ENCODE measurements at places on chromosomes 3 and 15.

DNA sequence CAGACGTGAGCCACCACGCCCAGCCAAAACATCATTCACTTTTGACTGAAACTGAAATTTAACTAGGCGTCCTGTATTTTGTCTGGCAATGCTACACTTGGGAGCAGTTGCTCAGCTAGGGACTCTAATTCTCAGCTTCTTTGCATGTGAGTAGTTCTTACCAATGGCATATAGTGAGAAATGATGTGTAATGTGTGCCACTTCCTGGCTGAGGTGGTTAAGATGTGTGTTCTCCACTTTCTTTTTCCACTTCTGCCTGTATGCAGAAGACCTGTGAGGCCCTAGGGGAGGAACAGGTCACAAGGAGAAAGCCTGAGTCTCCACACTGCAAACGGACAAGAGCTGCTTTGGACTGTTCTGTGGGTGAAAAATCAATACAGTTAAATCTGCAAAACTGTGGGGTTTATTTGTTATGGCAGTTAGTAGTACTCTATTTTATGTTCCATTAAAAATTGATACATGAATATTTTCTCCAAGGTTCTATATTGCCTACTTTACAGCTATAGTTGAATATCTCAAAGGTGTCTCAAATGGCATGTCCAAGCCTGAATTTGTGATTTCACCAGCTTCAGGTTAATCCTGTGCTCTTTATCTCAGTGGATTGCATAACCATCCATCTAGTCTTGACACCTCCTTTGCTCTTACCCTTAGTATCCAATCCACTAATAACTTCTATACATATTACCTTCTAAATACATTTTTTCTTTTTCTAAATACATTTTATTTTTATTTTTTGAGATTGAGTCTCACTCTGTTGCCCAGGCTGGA is 59.3 kb downstream of the NR1D2 start:
- DNase-seq: no peak

DNA sequence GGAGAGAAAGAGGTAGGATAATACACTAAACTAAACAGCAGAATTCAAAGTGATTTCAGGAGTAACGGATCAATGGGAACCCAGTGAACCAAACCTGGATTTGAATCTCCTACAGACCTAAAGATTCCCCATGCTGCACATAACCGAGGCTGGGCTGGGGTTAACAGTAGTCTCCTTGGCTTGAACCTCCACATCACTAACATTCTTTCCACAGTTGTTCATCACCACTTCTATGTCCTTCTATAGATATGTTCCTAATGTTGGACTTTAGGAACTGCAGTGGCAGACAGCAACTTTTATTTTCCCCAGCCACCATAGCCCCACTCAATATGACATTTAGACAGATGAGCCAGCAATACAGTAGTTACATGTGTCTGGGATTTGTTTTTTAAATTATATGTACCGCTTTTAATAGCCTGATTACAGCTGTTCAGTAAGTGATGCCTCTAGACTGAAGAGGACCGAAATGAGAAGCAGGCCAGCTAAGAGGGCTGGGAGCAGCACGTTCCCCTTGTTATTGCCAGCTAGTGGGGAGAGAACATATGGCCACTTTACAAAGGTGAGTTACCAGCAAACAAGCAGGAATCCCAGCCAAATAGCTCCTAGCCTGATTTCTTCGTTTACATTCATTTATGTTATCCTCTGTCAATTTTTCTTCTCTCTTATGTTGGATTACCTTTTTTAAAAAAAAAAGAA is 472.6 kb upstream of the CDIN1 start:
- DNase-seq: peak; percentile 44

GRCh38 chr3:142337994-142338393 is 109.8 kb downstream of the XRN1 start:
- no peak for DNase-seq

DNA sequence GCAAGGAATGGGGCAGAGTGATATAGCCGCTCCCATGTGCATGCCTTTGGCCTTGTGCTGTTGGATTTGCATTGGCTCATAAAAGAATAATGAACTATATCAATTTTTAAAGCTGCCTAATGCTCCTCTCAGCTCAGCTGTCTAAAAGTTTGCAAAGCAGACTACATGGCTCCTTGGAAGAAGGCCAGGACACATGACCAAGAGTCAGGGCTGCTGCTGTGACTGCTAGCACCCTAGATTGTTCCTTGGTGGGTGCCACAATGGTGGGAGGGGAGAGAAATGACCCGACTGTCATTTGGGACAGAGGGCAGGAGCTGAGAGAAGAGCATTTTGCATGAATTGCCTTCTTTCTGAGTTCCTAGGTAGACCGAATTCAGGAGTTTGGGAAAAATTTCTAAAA is 307.9 kb downstream of the PDCD6IP start:
- DNase-seq: no peak

DNA sequence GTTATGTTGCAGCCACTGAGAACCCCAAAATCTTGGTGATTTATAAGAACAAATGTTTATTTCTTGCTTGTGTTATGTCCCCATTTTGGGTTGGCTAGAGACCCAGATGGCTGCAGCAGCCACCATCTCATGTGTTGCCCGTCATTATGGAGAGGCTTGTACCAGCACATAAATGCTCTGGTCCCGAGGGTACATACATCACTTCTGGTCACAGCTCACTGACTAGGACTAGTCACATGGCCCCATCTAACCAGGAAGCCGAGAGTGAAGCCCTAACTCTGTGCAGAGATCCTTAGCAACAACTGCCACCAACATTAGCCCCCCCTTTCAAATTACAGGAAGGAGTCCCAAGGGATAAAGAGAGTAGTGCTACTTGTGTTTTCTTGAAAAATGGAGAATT is 25.5 kb upstream of the HACD2 start:
- DNase-seq: no peak

GRCh38 chr3:173891272-173892100 is 493.9 kb downstream of the NLGN1 start:
- no peak for DNase-seq

DNA sequence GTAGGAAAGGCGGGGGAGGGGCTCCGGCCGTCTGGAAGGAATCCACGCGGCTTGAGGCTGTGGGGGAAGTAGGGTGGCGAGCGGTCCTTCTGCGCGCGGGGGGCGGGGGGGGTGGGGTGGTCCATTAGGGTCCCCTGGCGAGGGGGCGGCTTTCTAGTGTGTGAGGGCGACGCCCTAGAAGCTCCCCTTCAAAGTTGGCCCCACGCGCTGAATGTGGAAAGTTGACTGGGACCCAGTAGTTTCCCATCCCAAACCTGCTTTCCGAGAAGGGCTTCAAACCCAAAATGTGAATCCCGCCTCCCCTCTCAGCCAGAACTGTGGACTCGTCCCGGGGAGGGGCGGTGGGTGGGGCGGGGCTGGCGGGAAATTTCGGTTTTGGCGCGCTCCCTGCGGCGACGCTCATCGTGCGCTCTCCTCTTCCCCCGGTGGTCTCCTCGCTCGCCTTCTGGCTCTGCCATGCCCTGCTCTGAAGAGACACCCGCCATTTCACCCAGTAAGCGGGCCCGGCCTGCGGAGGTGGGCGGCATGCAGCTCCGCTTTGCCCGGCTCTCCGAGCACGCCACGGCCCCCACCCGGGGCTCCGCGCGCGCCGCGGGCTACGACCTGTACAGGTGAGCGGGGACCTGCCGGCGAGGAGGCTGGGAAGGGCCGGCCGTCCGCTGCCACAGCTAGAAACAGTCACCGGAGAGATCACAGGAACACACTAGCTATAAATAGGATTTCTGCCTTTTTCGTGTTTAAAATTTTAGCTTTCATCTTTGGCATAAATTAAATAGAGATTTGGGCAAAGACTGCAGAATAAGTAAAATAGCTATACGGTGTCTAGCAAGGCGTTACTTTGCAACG is 790 bp downstream of the DUT start:
- DNase-seq: peak; percentile 40

DNA sequence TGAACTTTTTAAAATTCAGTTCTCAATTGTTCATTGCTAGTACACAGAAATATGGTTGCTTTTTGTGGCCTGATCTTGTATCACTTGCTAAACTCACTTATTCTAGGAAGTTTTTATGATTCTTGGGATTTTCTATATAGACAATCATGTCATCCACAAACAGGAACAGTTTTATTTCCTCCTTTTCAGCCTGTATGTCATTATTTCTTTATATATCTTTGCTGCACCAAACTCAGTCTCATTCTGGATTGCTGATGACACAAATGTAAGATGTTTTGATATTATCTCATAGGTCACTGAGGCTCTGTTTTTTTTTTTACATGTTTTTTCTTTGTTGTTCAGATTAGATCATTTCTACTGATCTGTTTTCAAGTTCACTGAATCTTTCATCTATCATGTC is 71.7 kb downstream of the TTBK2 start:
- no peak for DNase-seq

- DNase-seq: peak; percentile 48
Measured at GRCh38 chr15:36844534-36844998, 255.8 kb downstream of the MEIS2 start.
